ENCODE measurements at places on chromosomes 12 and 14. TPM values are rescaled to one million over a fixed set of nuclear protein-coding genes. Genes with fewer than 3 reads are reported as not detected.
A peak's percentile ranks its signal among the peaks of the same experiment; 100 is the strongest.

The SYNDIG1L gene
- 1.6 TPM for total RNA-seq

The OR9K2 gene
- not detected for total RNA-seq

DNA sequence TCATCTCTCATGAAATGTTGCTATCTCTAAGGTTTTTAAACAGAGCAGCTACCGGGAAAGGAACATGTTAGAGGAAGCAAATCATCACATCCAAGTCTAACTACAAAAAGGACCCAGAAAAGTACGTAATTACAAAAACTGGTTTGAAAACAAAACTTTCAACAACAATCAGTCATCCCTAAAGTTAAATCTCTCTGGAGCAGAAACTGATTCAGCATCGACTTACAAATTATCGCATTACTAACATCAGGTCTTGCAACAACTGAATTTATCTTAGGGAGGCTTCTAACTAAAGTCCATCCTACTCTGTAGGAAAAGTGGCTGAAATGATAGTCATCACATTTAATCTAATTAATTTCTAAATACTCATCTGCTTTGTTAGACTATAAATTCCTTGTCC is 137.0 kb downstream of the MED13L start:
- peaks cover 23% of the 10 kb centered on the region for H3K4me1 ChIP-seq
- no peak overlapping the region for H3K27ac ChIP-seq
- no peak overlapping the region for H3K4me3 ChIP-seq
- H3K27me3 ChIP-seq: no peaks in the 10 kb centered on the region
- H3K36me3 ChIP-seq: no peaks in the 10 kb centered on the region
- DNase-seq: no peak

GRCh38 chr12:105256011-105256410 is 20.0 kb upstream of the APPL2 start:
- DNase-seq: no peak
- H3K36me3 ChIP-seq: no peaks in the 10 kb centered on the region
- no peaks in the 10 kb centered on the region for H3K27me3 ChIP-seq
- H3K4me1 ChIP-seq: no peaks in the 10 kb centered on the region

DNA sequence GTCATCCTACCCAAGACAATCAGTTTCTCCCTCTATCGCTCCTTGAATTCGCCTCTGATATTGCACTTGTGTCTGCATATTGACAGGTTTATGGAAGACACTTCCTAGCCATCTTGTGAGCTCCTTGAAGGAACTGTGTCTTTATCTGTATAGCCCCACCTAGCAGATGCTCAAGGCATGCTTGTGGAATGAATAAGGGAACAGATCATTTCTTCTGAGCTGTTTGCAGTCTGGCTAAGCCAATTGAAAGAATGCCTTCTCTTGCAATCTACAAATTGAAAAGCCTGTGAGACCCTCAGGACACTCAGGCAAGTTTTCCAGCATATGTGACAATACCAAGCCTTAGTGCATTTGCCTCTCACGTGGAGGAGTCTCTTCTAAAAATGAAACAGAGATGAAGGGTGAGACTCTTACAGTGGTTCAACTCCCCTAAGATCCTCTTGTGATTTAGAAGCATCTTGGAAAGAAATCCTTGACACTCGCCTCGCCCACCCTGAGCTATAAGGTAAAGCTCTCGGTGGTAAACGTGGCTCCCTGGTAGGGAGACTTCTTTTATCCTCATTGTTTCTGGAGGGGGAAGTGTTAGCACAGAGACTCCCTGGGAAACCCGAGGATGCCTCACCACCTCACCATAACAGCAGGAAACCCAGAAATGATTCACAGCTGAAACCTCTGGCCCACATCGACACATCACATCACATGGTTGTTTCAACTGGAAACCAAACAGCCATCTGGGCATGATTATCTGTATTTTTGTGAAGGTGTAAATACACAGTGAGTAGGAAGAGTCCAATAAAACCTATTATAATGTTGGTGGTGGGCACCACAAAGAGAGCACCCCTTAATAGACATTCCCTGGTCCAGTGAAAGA is 112.3 kb upstream of the BCL2L14 start:
- no peaks in the 10 kb centered on the region for H3K27me3 ChIP-seq
- DNase-seq: no peak
- H3K27ac ChIP-seq: no peak overlapping the region
- H3K4me1 ChIP-seq: no peaks in the 10 kb centered on the region

- no peaks in the 10 kb centered on the region for H3K36me3 ChIP-seq
- no peaks in the 10 kb centered on the region for H3K4me1 ChIP-seq
- H3K27me3 ChIP-seq: no peaks in the 10 kb centered on the region
- no peak for DNase-seq
- no peak overlapping the region for H3K4me3 ChIP-seq
- H3K27ac ChIP-seq: no peak overlapping the region
Measured at GRCh38 chr14:94880876-94881275, 111.0 kb upstream of the GSC start.

DNA sequence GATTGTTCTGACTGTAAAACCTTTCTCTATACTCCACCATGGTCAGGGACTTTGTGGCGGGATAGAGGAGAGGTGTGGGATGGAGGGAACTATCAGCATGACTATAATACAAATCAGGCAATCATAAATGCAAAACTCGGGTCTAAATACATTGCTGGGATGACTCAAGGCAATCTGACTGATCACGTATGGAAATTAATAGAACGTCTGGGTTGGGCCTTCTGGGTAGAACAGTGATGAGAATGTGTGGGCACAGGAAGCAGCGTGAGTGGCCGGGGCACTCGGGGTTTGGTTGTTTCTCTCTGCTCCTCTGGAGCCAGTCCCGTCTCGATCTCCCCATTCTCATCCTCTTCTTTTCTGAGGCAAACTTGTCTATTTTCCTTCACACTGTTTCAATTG is 485.8 kb downstream of the VRK1 start:
- peaks cover 12% of the 10 kb centered on the region for H3K4me1 ChIP-seq
- no peaks in the 10 kb centered on the region for H3K36me3 ChIP-seq
- DNase-seq: no peak
- no peaks in the 10 kb centered on the region for H3K27me3 ChIP-seq
- no peak overlapping the region for H3K4me3 ChIP-seq

DNA sequence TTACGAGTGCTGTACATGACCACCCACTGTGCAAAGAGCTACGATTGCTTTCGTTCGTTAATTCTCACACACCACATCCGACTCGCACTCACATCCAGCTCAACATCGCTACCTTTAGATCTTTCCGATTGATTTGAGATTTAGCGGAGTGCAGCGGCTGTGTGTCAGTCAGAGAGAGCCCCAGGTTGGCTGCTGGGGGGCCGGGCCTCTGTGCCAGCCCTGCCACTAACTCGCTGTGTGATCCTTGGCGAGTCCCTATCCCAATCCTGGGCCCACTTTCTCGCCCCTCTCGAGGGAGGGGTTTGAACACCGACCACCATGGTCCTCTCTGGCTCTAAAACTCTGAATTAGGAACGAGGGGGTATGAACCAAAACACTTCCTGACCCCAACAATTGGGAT is 8.6 kb downstream of the DLK1 start:
- no peak for DNase-seq
- H3K36me3 ChIP-seq: no peaks in the 10 kb centered on the region
- H3K4me3 ChIP-seq: no peak overlapping the region
- no peaks in the 10 kb centered on the region for H3K27me3 ChIP-seq

- no peaks in the 10 kb centered on the region for H3K27me3 ChIP-seq
- H3K27ac ChIP-seq: no peak overlapping the region
- H3K4me1 ChIP-seq: peaks cover 37% of the 10 kb centered on the region
- H3K4me3 ChIP-seq: no peak overlapping the region
- DNase-seq: peak; percentile 74
Measured at GRCh38 chr14:61925043-61925442, 162.8 kb downstream of the SNAPC1 start.

GRCh38 chr12:64145226-64145625 is 76.9 kb downstream of the KICS2 start:
- H3K27ac ChIP-seq: no peak overlapping the region
- H3K27me3 ChIP-seq: no peaks in the 10 kb centered on the region
- H3K4me1 ChIP-seq: no peaks in the 10 kb centered on the region
- no peak overlapping the region for H3K4me3 ChIP-seq

GRCh38 chr12:25455696-25456095 is 97.4 kb downstream of the LMNTD1 start:
- no peak overlapping the region for H3K27ac ChIP-seq
- no peak overlapping the region for H3K4me3 ChIP-seq
- no peak for DNase-seq
- no peaks in the 10 kb centered on the region for H3K36me3 ChIP-seq
- H3K4me1 ChIP-seq: no peaks in the 10 kb centered on the region

DNA sequence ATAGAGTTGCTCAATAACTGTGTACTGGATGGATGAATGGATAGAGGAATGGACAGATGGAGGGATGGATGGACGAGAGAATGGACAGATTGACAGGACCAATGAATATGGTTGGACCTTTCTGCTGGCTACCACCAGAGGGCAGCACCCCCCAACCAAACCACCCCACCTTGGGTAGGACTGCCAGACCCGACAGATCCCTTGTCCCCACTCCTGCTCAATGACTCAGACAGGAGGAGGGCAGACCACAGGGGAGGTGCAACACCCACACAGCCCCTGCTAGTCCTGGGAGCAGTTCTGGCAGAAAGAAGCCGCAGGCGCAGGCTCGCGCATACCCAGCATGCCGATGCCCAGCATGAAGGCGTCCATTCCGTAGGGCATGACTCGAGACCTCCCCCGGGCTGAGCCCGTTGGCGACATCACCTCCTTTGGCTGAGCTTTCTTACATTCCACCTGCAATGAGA is 12.4 kb downstream of the MSI1 start:
- no peaks in the 10 kb centered on the region for H3K27me3 ChIP-seq
- H3K27ac ChIP-seq: no peak overlapping the region
- peaks cover 27% of the 10 kb centered on the region for H3K4me1 ChIP-seq
- DNase-seq: peak; percentile 78

DNA sequence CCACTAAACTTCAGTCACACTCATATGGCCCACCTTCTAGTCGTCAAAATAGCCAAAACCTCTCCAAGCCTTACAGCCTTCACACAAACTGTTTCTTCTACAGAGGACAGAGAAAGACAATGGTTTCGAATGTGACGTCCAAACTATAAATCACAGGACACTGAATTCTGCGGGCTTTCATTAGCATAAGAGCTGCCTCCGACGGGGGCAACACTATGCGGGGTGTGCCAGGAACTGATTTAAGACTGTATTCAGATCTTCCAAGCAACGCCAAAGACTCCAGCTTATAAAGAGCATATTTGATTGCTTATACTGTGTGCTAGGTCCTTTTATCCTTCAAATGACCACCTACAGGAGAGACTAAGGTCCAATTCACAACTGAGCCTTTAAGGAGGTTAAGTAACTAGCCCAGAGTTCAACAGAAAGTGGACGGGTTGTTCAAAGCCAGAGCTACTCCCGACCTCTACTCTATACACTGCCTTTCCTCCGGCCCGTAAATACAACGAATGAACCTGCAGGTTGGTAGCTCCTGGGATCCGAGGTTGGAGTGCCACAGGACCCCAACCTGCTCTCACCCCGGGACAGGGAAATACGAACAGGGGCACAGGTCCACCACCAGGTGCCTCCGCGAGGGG is 575 bp downstream of the L2HGDH start:
- no peaks in the 10 kb centered on the region for H3K27me3 ChIP-seq
- H3K27ac ChIP-seq: peak overlapping the region; percentile 86
- H3K36me3 ChIP-seq: peaks cover 13% of the 10 kb centered on the region
- no peak for DNase-seq
- peaks cover 10% of the 10 kb centered on the region for H3K4me1 ChIP-seq

- H3K4me1 ChIP-seq: no peaks in the 10 kb centered on the region
- no peak overlapping the region for H3K4me3 ChIP-seq
- H3K27me3 ChIP-seq: no peaks in the 10 kb centered on the region
- no peaks in the 10 kb centered on the region for H3K36me3 ChIP-seq
- no peak overlapping the region for H3K27ac ChIP-seq
- DNase-seq: peak; percentile 28
Measured at GRCh38 chr12:59407799-59408198, 188.0 kb upstream of the SLC16A7 start.

DNA sequence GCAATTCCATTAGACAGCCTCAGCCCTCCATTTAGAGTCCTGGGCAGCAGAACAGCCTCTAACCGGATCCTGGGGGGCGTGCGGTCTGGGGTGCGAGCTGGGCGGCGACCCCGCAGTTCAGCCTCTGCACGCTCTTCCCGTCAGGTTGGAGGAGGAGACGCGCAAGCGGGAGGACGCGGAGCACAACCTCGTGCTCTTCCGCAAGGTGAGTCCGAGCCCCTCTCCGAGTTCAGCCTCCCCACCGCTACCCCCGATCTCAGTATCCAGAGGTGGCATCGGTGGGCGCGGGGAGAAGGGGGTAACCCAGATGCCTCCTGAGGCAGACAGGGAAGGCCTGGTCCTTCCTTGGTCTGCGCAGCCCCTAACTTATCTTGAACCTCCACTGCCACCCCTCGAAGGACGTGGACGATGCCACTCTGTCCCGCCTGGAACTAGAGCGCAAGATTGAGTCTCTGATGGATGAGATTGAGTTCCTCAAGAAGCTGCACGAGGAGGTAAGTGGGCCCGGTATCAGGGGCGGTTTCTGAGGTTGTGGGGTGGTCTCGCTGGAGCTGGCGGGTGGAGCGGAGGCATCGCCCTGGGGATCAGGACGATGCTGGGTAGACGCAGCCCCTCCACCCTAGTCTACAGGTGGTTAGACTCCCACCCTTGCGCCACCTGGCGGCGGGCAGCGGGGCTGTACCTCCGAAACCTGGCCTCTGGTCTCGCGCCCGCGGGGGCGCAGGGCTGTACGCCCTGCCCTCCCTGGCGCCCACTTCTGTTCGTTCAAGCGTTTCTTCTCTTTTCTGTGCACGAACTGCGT is 1.3 kb downstream of the PRPH start:
- no peak overlapping the region for H3K27ac ChIP-seq
- H3K36me3 ChIP-seq: no peaks in the 10 kb centered on the region
- H3K4me1 ChIP-seq: peaks cover 25% of the 10 kb centered on the region
- H3K4me3 ChIP-seq: peak overlapping the region; percentile 68
- DNase-seq: peak; percentile 78

GRCh38 chr14:54568821-54569595 is 2.1 kb downstream of the SAMD4A start:
- no peak overlapping the region for H3K27ac ChIP-seq
- DNase-seq: no peak
- H3K27me3 ChIP-seq: peaks cover 43% of the 10 kb centered on the region
- peaks cover 27% of the 10 kb centered on the region for H3K4me1 ChIP-seq
- H3K36me3 ChIP-seq: no peaks in the 10 kb centered on the region

GRCh38 chr12:951176-951575 is 1.7 kb upstream of the RAD52 start:
- no peaks in the 10 kb centered on the region for H3K27me3 ChIP-seq
- no peak overlapping the region for H3K27ac ChIP-seq
- no peak overlapping the region for H3K4me3 ChIP-seq
- H3K36me3 ChIP-seq: no peaks in the 10 kb centered on the region
- H3K4me1 ChIP-seq: no peaks in the 10 kb centered on the region
